ENCODE measurements at places on chromosomes 3 and 15.

- DNase-seq, result no peak
Observed at GRCh38 chr3:69204315-69204957, 82.0 kb upstream of the LMOD3 start.

GRCh38 chr3:172133838-172134237, 94.5 kb downstream of the FNDC3B start:
- DNase-seq, result no peak

- DNase-seq, result no peak
Observed at GRCh38 chr15:63063164-63063756, 20.7 kb downstream of the TPM1 start.

DNA sequence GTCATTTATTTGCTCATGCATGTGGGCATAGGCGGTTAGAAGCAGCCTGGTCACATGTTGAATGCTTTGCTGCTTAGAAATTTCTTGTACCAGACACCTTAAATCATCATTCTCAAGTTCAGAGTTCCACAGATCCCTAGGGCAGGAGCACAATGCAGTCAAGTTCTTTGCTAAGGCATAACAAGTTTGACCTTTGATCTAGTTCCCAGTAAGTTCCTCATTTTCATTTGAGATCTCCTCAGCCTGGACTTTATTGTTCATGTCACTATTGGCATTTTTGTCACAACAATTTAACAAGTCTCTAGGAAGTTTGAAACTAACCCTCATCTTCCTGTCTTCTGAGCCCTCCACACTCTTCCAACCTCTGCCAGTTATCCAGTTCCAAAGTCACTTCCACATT, 22.8 kb downstream of the HGD start:
- DNase-seq, result no peak

GRCh38 chr3:143822374-143822773, 25.9 kb downstream of the SLC9A9 start:
- no peak for DNase-seq

DNA sequence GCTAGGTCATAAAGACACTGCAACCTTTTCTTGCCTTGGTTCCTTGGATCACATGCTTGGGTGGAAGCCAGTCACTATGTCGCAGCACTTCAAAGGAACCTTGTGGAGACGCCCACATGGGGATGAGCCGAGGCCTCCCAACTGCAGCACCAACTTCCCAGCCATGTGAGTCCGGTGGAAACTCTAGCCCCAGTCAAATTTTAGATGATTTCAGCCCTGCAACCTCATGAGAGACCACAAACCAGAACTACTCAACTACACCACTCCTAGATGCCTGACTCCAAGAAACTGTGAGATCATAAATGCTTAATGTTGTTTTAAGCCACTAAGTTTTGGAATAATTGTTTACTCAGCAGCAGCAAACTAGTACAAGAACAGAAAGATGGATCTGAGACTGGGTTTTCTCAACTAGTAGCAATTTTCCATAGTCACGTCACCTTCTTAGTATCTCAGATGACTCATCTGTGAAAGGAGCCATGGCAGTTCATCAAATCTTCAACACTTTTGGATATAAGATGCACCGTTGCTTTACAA, 86.5 kb downstream of the MB21D2 start:
- no peak for DNase-seq

DNA sequence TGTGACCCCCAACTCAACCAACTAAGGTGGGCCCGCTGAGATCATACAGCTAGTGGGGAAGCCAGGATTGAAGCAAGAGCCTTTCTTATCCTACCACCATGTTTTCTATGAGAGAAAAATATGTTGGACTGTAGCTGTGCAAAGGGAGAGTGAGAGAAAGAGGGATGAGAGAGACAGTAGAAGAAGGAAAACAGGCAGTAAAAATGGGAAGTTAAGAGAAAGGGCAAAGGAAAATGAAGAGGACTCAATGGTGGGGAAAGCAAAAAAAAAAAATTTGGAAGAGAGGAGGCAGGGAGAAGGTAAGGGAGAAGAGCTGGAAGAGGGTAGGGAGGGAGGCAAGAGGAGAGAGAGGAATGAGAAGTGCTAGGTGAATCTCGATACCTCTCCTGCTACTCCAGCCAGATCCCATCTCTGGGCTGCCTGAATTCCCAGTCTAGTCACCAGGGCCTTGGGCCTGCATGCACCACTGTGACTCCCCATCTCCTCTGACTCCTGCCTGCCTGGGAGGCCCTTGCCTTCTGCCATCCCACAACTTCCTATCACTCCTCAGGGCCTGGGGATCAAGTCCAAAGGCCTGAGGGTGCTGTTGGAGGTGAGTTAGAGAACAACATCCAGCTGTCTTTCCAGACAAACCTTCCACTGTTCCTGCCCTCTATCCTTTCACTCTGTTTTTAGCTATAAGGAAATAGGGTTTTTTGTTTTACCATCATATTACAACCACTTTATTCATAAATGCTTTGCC, 15.7 kb downstream of the FAM81A start:
- DNase-seq, result no peak

- DNase-seq, result no peak
Observed at GRCh38 chr15:80536716-80537115, 132.5 kb downstream of the ARNT2 start.

DNA sequence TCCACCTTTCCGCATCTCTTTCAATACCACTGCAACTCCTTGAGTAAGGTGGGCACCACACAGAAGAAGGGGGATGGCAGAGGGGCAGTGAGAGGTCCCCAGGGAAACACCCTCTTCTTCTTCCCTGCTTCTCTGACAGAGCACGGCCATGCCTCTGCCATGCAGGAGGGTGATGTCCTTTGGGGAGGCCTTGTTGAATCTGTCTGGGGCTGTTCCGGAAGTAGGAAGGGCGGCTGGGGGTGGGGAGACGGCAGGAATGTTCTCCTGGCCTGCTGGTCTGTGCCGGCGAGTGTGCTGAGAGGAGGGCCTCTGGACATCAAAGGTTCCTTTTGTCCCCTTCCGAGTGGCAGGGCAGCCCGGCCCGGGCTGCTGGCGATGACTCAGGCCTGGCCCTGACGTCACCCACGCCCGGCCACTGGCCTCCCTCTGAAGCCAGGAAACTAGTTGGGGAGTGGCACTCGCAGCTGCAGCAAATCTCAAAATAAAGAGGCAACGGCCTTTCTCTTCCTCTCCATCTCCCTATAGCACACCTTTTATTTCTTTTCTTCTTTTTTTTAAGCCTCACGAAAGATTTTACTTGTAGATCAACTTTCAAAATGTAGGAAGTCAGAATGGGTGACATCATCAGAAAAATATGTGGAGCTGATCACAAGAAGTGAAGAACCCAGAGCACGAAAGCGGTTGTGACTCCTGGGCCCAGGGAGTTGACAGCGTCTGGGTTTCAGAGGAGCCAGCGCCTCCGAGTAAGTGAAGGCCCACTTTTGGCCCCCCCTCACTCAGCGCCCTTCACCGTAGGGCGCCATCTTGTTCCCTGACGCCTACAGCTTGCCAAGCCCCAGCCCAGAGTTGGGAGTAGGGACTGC, at the start of gene ZBTB38:
Gene ZBTB38, plus strand, starts transcription at position 443 of the 863 bp plus-strand sequence. CDS start 73,885 bp downstream, outside the sequence.
- DNase-seq, result no peak

GRCh38 chr3:86711634-86712033, 279.3 kb downstream of the VGLL3 start:
- DNase-seq, result no peak

DNA sequence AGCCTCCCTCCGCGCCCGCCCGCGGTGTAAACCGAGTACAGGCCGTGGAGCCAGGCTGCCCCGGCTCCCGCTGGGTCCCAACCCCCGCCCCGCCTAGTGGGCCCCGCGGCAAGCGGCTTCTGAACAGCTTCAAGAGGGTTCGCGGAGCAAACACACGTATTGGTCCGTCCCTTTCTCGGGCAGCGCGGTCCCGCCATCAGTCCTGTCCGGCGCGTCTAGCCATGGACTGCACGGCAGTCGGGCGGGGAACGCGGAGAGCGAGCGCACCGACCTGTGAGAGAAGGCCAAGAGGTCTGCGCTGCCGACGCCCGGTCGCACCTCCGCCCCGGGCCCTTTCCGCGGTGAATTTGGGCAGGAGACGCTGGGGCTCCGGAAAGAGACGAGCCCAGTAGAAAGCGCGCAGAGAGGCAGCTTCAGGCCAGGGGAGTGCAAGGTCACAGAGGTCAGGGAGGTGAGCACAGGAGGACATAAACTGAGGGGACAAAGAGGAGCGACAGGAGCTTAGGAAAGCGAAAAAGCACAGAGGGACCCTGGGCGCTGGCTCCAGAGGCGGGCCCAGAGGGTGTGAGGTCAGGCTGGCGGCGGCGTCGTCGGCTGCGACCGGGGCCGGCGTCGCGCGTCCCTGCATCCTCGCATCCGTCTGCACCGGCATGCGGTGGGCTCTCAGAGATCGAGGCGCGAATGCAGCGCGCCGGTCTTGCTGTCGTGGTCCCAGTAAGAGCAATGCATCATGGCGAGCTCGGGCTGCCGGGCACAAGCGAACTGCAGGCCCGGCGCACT, 1.8 kb downstream of the FOXL2 start:
- no peak for DNase-seq

DNA sequence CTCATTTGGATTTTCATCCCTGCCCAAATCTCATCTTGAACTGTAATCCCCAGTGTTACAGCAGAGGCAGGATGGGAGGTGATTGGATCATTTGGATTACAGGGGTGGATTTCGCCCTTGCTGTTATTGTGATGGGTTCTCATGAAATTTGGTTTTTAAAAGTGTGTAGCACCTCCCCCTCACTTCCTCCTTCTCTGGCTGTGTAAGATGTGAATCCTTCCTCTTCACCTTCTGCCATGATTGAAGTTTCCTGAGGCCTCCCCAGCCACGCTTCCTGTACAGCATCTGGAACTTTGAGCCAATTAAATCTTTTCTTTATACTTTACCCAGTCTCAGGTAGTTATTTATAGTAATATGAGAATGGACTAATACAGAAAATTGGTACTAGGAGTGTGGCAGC, 316.8 kb downstream of the PLCL2 start:
- DNase-seq, result no peak

- no peak for DNase-seq
Observed at GRCh38 chr15:98437752-98438151, 210.6 kb upstream of the IGF1R start.

DNA sequence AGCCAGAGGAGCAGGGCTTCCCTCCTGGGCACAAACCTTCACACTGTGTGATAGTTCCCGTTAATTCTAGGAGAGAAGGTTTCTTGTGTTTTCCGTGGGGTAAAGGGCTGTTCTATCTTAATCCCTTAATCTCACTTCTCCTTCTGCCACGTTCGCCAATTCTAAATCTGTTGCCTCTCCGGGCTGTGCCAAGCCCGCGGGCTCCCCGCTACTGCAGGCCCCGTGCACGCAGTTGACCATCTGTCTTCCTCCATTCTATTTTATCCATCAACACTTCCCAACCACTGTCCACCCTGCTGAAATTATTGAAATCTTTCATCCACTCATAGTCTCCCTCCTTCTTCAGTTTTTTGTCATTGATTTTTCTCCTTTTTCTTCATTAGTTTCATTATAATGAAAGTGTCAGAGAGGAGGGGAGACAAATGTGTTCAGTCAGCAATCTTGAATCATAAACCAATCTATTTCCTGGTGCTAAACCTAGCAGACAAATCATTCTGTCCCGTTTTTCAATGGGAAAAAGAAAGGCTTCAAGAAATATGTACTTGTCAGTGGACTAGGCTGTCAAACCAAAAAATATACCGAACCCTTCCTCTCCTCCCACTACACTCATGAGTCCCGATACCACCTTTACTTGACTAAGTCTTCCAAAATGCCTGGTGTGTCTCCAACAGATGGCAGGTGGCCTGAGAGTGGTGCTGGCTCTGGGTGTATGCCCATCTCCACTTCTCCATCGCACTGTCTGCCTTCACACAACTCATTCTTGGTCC, 39.6 kb downstream of the SLCO2A1 start:
- no peak for DNase-seq

DNA sequence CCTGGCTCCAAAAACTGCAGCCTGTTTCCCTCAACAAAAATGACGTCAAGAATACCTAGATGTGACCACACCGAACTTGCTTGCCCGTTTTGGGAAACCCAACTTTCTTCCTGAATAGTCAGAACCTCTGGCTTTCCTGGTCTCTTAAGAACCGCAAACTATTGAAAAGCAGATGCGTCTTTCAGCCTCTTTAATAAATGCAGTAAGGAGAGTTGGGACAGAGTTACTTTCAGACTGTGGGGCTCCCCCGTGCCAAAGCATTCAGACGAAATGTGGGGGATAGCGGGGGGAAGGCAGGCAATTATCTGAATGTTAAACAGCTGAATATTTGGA, 1.2 kb upstream of the PROK2 start:
- no peak for DNase-seq

- no peak for DNase-seq
Observed at GRCh38 chr3:128266453-128266852, 113.2 kb downstream of the EEFSEC start.

- DNase-seq, result no peak
Observed at GRCh38 chr3:50604628-50605588, 6.7 kb downstream of the CISH start.

- DNase-seq, result no peak
Observed at GRCh38 chr3:48217449-48217848, 5.8 kb upstream of the CAMP start.

DNA sequence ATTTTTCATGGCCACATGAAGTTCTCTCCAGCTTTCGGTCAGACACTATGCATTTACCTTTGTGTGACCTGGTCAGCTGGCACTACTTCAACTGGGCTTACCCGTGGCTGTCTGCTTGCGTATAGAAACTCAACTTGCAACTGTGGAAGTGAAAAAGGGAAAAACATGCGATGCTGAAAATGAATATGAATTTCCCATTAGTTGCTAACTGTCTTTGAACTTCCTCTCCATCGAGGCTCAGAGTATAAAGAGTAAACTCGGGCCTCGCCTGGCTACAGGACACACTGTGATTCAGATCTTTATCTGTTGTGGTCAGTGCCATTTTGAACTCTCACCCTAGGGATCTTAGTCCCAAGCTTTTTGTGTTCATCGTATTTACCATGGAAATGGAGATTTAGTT, 26.8 kb downstream of the NFKBIZ start:
- no peak for DNase-seq

DNA sequence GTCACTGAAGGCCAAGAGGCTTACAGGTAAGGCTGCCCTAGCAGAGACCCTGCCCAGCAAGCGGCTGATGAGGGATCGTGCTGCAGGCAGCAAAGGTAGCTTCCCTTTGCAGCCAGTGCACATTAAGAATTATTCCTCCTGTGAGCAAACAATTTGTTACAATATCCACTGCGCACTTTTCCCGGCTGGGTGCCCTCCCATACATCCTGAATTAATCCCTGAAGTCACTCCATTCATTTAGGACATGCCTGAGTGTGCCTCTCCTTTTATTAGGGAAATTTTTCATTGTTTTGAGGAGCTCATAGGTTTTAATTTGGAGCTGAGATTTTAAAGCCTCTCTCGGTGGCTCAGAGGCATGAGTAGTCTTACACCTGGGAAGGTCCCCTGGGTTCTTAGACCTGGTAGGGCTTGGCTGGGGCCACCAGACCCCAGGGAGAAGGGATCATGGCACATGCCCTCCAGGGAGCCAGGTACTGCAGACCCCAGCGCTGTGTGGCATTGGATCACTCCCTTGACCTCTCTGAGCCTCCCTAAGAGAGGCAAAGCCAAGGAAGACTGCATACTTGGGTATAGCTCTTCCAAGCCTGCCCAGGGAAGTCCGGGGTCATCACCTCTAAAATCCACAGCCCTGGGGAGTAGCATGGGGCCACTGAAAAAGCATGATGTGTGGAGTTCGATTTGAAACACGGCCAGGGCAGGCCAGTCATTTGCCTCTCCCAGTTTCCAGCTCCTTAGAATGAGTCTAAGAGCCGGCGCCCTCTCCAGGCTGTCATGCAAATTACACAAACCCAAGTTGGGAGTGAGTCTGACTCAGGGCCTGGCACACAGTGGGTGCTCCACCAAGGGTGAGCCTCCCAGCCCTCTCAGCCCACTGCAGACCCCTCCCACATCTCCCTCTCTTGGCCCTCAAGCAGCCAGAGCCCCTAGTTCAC, 151.9 kb upstream of the LINGO1 start:
- DNase-seq, result no peak

- no peak for DNase-seq
Observed at GRCh38 chr15:49460411-49460941, 37.4 kb downstream of the FGF7 start.

GRCh38 chr3:159886050-159886449, 102.6 kb upstream of the IL12A start:
- no peak for DNase-seq
